ENCODE measurements at places on chromosomes 4 and X.

DNA sequence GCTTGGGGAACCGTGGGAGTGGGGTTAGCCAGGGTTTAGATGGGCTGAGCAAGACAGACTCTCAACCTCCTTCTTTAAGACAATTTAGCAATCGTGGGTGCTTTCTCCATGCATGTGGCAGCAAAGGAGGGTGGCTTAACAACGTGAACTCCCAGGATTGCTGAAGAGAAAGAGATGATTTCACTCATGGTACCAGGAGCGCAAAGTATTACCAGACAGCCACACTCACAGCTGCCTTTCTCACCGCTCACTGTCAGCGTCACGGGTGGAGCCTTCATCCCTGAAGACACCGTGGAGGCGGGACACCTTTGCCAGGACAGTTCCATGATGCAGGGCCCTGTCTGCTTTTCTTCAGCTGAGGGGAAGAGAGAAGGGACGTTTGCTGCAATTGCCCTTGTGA is 212.5 kb upstream of the PSAPL1 start:
- no peak for DNase-seq

GRCh38 chrX:69309074-69309792 is 144.0 kb upstream of the PJA1 start:
- no peak for DNase-seq

GRCh38 chrX:74450803-74451449 is 29.6 kb downstream of the SLC16A2 start:
- no peak for DNase-seq

DNA sequence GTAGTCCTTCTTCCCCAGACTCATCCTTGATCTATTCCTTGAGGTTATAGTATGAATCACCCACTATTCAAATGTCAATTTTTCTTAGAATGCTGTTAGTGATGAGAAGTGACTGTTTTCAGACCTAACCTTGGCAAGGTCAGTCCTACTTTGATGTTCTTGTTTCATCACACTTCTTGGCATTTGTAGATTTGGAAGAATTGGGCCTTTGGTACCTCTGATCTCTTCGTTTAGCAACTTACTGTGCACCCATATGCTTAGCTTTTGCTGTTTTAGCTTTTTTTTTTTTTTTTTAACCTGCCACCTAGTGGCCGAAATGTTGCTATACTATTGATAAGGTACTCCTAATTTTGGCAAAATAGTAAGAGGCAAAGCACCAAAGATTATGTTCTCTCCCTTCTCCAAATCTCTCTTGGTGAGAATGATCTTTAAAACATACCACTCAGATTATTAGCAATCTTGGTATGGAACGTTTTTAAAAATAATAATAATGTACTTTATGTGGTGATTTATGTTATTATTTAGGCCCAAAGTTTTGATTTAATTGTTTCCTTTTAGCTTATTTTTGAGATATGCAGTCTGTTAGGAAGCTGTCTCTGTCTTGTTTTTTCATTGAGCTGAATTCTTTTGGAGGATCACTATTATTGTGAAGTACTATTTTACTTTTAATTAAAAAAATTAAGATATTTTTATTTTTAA is 16.6 kb downstream of the DCK start:
- DNase-seq: no peak

GRCh38 chr4:54234497-54235205 is 5.6 kb downstream of the PDGFRA start:
- no peak for DNase-seq

DNA sequence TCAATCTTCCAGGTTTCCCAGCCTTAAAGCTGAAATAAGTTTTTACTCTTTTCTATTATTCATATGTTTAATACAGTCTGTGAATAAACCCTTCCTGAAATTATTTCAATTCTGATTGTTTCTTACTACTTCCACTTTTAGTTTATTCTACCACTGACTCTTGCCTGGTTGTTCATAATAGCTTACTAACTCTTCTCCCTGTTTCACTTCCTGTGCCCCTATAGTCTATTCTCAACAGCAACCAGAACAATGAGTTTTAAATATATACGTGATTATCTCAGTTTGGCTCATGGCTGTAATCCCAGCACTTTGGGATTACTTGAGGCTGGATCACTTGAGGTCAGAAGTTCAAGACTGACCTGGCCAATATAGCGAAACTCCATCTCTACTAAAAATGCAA is 408.0 kb upstream of the SPOCK3 start:
- DNase-seq: no peak

DNA sequence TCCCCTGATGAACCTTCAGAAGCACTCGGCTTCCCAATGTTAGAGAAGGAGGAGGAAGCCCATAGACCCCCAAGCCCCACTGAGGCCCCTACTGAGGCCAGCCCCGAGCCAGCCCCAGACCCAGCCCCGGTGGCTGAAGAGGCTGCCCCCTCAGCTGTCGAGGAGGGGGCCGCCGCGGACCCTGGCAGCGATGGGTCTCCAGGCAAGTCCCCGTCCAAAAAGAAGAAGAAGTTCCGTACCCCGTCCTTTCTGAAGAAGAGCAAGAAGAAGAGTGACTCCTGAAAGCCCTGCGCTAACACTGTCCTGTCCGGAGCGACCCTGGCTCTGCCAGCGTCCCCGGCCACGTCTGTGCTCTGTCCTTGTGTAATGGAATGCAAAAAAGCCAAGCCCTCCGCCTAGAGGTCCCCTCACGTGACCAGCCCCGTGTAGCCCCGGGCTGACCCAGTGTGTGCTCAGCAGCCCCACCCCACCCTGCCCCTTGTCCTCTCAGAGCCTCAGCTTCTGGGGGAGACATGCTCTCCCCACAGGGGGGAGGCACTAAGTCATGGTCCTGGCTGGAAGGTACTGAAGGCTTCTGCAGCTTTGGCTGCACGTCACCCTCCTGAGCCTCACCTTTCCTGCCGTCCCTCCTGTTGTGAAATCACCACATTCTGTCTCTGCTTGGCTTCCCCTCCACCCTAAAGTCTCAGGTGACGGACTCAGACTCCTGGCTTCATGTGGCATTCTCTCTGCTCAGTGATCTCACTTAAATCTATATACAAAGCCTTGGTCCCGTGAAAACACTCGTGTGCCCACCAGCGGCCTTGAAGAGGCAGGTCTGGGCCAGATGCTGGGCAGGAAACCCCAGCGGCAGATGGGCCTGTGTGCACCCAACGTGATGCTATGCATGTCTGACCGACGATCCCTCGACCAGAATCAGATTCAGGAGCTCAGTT is 34.7 kb downstream of the NOP14 start:
- no peak for DNase-seq

DNA sequence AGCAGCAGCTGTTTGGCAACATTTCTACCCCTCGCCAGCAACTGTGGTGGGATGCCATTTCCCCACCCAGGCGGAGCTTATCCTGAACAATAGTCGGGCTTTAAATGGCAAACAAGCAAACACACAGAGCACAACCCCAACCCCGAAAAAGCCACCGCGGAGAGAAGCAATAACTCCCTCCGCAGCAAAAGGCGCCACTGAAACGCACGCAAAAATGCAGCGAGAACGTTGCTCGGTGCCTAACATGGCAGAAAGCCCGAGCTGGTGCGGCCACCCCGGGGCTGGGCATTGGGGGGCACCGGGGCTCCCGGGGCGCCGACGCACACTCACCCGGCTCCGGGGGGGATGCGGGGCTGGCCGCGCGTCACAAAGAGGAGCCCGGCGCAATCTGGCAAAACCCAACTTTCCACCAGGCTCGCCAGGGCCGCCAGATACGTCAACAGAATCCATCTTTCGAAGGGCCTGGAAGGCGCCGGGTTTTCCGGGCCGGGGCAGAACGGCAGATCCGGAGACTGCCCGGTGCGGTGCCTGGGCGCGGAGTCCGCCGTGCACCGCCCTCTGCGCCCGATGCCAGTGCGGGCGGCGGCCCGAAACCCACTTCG is 818 bp downstream of the RAI2 start:
- DNase-seq: no peak

DNA sequence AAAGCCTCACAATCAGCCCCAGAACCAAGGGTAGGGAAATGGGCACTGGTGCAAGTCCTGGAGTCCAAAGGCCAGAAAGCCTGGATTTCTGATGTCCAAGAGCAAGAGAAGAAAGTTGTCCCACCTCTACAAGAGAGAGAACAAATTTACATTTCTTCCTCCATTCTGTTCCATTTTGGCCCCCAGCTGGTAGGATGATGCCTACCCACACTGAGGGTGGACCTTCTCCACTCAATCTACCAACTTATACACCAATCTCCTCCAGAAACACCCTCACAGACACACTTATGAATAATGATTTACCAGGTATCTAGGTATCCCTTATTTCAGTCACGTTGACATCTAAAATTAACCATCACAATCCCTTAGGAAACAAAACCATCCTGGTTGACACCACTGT is 367.8 kb upstream of the GRIA3 start:
- DNase-seq: no peak

DNA sequence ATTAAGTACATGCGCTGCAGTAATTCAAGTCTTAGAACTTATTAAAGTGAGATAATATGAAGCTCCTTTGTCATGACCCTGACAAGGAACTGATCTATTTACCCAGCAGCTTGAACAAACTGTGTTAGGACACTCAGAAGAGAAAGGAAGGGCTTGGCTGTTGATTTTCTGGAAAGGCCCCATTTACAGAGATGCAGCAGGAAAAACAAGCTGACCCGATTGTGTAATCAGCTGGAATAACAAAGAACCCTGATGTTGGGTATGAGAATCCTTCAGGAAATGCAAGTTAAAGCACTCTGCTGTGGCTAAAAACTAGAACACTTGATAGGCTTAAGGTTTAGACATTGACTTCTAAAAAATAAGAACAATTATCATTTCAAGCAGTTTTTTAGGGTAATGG is 64.8 kb downstream of the TBC1D9 start:
- no peak for DNase-seq
